GM12892 (cell line): ENCODE measurements at places on chromosomes 7 and 10.

DNA sequence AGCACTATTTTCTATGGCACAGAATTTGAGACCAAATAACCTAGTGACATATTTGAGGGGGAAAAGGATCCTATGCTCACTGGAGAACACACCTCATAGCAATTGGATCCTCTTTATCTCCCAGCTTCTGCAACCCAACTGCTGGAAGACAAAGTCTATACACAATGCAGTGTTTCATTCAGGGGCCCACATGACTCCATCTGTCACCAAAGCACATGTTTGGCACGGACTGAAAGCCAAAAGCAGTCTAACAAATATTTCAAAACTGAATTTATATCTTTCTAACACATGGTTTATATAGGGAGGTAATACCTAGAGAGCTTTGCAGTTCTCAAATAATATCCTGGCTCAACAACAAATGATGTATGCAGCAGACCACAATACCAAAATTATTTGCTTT lies 39.2 kb downstream of the ADAM12 start:
- no peak for DNase-seq

GRCh38 chr10:101397140-101397539 lies 43.2 kb downstream of the BTRC start:
- DNase-seq, result no peak

- no peak for DNase-seq
Measured at GRCh38 chr10:12844811-12845483, 156.6 kb downstream of the CCDC3 start.

- no peak for DNase-seq
Measured at GRCh38 chr7:144049491-144049890, 743 bp downstream of the OR2A5 start.

GRCh38 chr7:106521541-106521940 lies 139.4 kb downstream of the CCDC71L start:
- DNase-seq, result no peak

GRCh38 chr10:77635402-77636227 lies 2.0 kb downstream of the KCNMA1 start:
- DNase-seq, result no peak

DNA sequence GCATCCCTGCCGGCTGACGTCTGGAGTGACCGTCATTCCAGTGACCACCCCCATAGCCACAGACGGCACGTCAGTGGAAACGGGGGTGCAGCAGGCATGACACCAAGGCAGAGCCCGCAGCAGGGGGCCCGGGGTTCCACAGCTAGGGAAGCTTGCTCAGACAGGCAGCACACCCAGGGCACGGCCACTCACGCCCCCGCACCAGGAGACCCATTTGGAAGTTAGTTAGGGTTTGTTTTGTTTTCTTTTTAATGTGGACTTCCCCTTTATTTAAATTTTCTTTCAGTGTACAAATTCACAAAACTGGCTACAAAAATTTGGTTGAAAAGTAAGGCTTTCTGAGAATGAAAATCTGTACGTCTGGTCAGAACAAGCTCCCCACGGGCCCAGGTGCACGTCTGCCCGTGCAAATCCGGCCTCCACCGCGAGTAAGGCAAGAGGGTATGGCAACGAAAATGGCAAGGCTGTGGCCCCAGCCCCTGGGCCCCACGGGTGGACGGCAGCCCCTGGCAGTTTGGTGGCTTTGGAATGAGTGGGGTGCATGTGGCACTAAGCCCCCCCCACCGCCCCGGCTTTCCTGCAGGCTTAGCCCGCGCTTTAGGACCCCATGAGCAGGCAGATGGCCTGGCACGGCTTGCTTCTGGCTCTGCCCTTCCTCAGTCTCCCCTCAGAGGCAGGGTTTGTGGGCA lies 124.2 kb downstream of the FAM53B start:
- no peak for DNase-seq

GRCh38 chr7:22895828-22896165 lies 73.1 kb upstream of the TOMM7 start:
- DNase-seq, result no peak

- no peak for DNase-seq
Measured at GRCh38 chr10:8498881-8499280, 444.4 kb downstream of the GATA3 start.

DNA sequence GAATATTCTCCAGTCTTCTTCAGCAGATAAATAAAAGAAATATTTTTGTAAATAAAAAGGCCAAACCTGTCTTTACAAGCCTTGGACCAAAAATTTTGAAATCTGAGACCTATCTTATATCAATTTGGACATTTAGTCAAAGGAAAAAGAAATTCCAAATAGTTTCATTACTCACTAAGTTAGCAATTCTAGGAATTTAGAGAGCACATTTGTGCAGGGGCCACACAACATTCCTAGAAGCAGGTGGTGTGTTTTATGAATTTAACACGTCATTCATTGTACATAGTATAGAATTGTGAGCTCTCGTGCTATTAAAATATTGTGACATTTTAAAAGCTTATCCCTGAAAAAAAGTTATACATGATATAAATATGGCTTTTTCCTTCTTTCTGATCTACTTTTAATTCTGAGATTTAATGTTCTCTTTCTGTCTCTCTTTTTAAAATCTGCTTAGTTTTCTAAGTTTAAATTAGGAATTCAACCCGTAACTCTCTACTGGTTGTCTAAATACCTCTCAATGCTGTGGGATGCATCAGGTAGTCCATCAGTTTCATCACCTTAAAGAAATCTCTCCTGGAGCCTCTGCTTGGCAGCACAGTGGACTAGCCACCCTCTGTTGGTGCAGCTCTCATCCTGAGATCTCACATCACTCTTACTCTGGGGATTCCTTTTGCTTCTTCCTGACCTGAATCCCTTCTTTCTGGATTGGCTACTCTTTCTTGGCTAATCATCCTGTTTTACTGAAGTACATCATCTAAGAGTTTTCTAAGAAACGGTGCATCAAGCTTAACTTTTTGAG lies 124.5 kb downstream of the SEMA3E start:
- no peak for DNase-seq

DNA sequence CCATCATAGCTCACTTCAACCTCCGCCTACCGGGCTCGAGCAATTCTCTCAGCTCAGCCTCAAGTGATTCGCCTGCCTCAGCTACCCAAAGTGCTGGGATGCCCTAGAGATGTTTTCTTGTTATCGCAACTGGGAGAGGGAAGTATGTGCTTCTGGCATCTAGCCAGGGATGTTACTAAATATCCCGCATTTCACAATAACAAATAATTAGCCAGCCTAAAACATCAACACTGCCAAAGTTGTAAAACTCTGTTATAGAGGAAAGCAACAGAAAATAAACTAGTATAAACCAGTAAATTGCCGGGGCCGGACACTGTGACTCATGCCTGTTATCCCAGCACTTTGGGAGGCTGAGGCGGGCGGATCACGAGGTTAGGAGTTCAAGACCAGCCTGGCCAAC lies 7.2 kb downstream of the INA start:
- DNase-seq, result no peak

DNA sequence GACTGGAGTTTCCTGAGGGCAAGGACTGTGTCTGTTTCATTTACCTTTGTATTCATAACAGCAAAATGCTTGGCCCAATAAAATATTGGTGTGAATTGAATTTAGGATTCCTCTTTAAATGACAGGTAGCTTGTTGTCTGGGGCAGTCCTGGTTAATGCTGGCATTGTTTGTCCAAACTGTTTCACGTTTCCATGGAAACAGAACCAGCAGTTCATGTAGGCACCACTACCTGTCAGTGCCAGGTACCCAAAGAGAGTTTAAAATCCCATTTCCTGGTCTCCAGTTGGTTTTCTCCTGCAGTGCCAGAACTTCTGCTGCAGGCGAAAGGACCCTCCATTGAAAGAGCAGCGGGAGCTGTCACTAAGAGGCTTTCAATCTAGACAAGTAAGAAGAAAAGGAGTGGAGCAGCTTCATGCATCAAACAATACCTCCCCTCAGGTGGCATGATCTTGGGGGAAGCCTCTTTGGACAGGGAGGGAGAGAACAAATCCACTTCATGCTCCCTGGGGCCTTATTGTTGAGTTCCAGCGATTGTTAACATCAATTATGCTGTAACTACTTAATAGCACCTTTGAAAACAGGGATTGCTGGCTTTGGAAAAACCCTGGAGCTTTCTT lies 109.6 kb downstream of the KIF20B start:
- DNase-seq, result no peak

GRCh38 chr7:50653126-50653864 lies 88.1 kb upstream of the DDC start:
- no peak for DNase-seq

- DNase-seq, result no peak
Measured at GRCh38 chr7:134710854-134711624, 64.4 kb downstream of the BPGM start.

DNA sequence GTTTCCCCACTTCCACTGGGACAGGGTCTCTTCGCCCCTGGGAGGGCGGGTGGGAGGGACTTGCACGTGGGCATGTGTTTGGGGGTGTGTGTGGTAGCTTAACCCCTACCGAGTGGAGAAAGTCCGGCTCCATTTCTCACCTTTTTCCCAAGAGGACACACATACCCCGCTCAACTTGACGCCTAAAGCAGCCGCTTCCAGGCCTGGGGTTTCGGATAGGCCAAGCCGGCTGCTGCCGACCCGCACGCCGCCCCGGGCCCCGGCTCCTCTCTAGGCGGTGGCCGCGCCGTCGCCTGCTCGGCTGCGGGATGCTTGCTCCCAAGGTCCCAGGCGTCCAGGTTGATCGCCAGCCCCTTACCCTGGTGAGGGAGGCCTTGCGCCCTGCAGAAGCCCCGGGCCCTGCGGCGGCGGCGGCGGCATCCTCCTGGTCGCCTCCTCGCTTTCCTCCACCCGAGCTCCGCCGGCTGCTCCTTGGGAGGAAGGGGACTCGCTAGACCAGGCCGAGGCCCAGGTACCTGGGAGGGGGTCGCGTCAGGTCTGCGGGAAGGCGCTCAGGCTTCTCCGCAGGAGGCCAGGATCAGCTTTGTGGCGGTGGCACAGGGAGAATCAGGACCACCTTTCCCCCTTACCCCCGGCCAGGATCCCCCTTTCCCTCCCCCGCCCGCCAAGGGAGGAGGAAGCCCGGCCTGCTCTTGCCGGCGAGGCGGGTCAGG lies 3.2 kb upstream of the GATA3 start:
- no peak for DNase-seq

DNA sequence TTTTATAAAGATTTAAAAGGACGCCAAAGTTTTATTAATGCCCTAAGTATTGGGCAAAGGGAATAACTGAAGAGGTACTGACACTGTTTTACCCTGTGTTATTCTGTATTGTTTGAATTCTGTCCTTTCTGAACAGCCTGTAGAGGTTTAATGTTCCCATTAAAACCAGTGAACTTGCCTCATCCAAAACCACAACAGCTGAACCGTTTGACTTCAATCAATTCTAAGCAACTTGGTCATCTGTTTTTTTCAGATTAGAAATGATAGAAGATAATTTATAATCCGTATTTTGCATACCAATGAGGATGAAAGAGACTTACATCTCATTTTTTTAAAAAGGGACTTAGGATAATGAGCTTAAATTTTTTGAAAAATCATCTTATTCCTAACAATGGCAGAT lies 40.4 kb downstream of the HACD1 start:
- DNase-seq, result no peak

- no peak for DNase-seq
Measured at GRCh38 chr7:19648791-19649190, 60.0 kb downstream of the POLR1F start.

DNA sequence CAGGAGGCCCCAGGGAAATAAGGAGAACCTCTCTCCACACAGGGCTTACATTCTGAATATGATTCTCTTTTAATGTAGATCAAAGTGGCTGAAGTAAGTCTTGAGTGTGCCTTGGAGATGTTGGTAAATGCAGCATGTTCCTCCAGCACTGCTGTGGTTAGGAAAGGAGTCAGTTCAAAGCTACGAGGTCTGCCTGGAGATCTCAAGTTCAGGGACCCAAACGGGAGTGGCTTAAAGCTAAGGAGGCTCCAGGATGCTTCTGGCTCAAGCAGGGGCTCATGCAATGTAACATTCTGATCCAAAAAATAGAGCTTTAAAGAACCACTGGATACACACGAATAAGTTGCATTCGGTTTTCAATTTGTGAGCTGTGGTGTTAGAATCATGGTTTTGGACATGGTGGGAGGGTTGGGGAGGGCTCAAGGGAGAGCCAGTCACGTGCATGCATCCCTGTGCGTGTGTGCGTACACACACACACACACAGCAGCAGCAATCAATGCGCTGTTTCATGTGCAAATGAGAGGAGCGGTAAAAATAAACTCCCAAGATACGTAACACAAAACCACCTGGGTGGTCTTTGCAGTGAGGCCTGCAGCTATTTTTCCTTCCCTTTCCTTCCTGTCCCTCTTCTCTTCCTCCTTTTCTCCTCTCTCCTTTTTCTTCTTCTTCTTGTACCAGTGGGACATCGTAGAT lies 70.5 kb downstream of the AOAH start:
- DNase-seq, result no peak

GRCh38 chr10:14017467-14017866 lies 313.3 kb downstream of the FRMD4A start:
- no peak for DNase-seq

DNA sequence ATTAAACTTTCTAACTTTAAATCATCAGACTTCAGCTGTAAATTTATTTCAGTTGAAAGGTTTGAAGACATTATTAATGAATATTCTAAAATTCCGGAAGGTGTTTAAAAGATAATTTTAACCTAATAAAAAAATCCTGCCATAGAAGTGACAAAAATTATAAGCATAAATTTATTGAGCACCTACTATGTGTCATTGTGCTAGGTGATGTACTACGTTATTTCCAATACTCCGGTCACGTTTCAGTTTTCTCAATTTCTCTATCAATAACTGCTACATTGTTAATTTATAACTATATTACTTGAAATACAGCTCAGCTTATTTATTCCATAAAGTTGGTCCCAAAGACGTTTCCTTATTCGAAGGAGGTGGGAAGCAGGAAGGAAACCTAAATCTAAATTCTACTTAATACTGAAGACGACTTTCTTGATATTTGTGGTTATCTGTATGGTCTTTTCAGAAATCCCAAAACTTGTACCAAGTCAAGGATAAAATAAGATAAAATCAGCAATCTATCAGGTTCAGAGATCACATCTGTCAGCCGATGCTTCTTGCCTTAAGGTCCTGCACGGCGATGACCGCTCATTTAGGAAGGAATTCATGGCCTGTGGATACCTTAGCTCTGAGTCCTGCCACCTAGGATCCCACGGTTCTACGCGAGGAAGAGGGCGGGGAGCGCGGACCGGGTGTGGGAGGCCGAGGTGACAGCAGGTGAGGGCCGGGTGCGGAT lies 1.2 kb upstream of the ZEB1 start:
- no peak for DNase-seq

DNA sequence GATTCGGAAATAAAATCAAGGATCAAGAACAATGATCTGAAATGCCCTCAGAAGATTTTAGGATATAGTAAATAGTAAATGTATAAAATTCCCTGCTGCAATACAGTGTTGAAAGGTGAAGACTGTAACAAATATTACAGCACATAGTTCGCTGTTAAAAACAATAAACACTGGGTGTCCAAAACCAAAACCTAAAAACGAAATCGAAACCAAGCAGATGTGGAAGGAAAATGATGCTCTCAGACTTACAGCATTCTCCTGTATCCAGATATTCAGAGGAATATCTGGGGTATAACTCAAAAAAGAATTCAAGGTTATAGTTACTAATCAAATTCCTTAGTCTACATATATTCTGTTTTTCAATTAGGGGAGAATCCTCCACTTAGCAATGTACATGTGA lies 708.1 kb upstream of the PCDH15 start:
- DNase-seq, result no peak
